ENCODE measurements at places on chromosomes 11 and 22. TPM values are rescaled to one million over a fixed set of nuclear protein-coding genes. Genes with fewer than 3 reads are reported as not detected.

HDHD5 gene
- total RNA-seq: 59.8 TPM

ME3 gene
- total RNA-seq: 30.4 TPM

CBX6 gene
- total RNA-seq: 36.1 TPM

CD3D gene
- total RNA-seq: 0.62 TPM

SCGB1D2 gene
- total RNA-seq: 3.7 TPM

TRIM49 gene
- not detected for total RNA-seq

TNNI2 gene
- total RNA-seq: not detected

IFTAP gene
- total RNA-seq: 37.7 TPM

Measured in Right ventricle myocardium superior (tissue), 1 donor.